ENCODE measurements at places on chromosomes 4 and X. TPM values are rescaled to one million over a fixed set of nuclear protein-coding genes. Genes with fewer than 3 reads are reported as not detected.

LONRF3 gene
- 2.5 TPM for polyA plus RNA-seq

STARD8 gene
- polyA plus RNA-seq, result 1.7 TPM

ZBTB33 gene
- 14.3 TPM for polyA plus RNA-seq

TCEAL1 gene
- 40.5 TPM for polyA plus RNA-seq

SLITRK2 gene
- polyA plus RNA-seq, result not detected
